ENCODE measurements at places on chromosomes 16 and 17. TPM values are rescaled to one million over a fixed set of nuclear protein-coding genes. Genes with fewer than 3 reads are reported as not detected.

DNA sequence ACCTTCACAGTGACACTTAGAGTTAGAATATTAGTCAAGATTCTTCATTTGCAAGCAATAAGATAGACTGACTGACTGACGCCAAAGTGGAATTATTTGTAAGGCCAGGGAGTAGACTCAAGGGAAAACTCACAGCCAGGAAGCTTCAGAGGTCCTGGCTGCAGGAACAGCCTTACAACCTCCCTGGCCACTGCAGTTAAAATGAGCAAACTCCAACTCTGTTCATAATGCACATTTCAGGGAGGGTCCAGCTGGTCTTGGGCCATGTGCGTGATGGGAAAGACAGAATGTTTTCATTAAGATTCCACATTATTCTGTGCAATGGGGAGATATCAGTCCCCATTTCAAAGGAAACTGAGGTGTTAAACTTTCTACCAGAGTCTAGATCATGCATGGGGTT is 9.9 kb downstream of the CAPNS2 start:
- no peaks in the 10 kb centered on the region for H3K36me3 ChIP-seq
- DNase-seq, result no peak

DNA sequence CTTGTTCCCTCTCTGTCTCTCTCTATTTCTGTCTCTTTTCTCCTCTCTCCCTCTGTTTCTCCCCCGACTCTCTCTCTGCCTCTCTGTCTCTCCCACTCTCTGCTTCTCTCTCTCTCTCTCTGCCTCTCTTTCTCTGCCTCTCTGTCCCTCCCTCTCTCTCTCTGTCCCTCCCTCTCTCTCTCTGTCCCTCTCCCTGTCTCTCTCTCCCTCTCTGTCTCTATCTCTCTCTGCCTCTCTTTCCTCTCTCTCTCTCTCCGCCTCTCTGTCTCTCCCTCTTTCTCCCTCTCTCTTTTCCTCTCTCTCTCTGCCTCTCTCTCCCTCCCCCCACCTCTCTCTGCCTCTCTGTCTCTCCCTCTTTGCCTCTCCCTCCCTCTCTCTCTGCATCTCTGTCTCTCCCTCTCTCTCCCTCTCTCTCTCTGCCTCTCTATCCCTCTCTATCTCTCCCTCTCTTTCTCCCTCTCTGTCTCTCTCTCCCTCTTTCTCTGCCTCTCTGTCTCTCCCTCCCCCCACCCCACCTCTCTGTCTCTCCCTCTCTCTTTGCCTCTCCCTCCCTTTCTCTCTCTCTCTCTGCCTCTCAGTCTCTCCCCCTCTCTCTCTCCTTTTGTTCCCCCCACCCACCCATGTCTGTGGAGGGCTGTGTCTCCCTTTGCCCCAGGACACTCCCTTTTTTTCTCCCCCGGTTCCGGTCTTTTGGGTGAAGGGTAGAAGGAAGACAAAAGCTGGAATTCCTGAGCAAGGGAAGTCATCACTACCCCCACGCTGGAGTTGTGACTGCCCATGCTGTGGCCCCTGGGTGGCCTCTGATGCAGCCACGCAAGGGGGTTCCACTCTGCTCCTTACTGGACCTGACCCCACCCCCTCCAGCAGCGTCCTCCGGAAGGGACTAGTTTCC is 27.1 kb upstream of the MGAT5B start:
- H3K36me3 ChIP-seq, result no peaks in the 10 kb centered on the region
- H3K4me1 ChIP-seq, result peaks cover 23% of the 10 kb centered on the region
- H3K27ac ChIP-seq, result no peak overlapping the region
- H3K27me3 ChIP-seq, result peaks cover 10% of the 10 kb centered on the region

DNA sequence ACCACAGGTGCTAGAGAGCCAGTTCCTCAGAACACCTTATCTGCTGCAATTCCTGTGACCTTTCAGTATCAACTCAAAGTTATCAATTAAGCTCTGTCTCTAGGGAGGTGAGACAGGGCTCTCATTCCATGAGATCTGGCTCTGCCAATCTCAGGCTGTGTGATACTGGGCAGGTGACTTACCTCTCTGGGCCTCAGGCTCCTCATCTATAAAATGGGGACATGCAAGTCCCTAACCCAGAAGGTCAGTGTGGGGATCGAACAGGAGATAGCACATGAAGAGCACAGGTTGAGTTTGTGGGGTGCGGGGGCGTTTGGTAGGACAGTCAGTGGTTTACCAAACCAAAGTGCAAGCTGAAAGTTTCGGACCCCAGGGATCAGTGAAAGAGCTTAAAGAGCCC is 319.3 kb upstream of the CCL2 start:
- H3K27me3 ChIP-seq, result peaks cover 8% of the 10 kb centered on the region
- no peaks in the 10 kb centered on the region for H3K4me1 ChIP-seq
- H3K4me3 ChIP-seq, result no peak overlapping the region
- no peaks in the 10 kb centered on the region for H3K36me3 ChIP-seq

KRT33A gene
- not detected for polyA plus RNA-seq

- DNase-seq, result no peak
- peaks cover 29% of the 10 kb centered on the region for H3K27me3 ChIP-seq
- H3K27ac ChIP-seq, result peak overlapping the region; percentile 97
Measured at GRCh38 chr17:58338454-58338840, 9.9 kb upstream of the TSPOAP1 start.

- H3K27me3 ChIP-seq, result no peaks in the 10 kb centered on the region
- DNase-seq, result no peak
- no peaks in the 10 kb centered on the region for H3K36me3 ChIP-seq
- peaks cover 77% of the 10 kb centered on the region for H3K4me1 ChIP-seq
- peak overlapping the region; percentile 17 for H3K27ac ChIP-seq
Measured at GRCh38 chr17:48244814-48245213, 137.2 kb downstream of the SNX11 start.

FOXN1 gene
- not detected for polyA plus RNA-seq

ABCA9 gene
- polyA plus RNA-seq, result not detected

DNA sequence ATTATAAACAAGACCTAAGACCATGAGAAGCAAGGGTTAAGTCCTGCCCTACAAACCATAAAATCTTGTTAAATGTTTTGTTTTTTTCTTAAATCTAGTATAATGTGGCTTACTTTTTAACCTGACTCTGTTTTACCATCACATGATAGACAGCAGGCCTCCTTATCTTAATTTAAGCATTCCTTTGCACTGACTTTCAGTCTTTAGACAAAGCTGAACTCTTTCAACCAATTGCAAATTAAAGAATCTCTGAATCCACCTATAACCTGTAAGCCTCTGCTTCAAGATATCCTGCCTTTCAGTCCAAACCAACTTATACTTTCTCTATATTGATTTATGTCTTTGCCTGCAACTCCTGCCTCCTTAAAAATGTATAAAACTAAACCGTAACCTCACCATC is 478.5 kb downstream of the GRIN2A start:
- H3K27me3 ChIP-seq, result peaks cover 4% of the 10 kb centered on the region
- no peaks in the 10 kb centered on the region for H3K4me1 ChIP-seq
- H3K4me3 ChIP-seq, result no peak overlapping the region
- H3K27ac ChIP-seq, result no peak overlapping the region
- H3K36me3 ChIP-seq, result no peaks in the 10 kb centered on the region
- no peak for DNase-seq

- peak overlapping the region; percentile 34 for H3K4me3 ChIP-seq
- peak overlapping the region; percentile 80 for H3K27ac ChIP-seq
- peak; percentile 38 for DNase-seq
- H3K27me3 ChIP-seq, result peaks cover 79% of the 10 kb centered on the region
Measured at GRCh38 chr17:82241183-82241925, 12.5 kb downstream of the SLC16A3 start.

SCARF1 gene
- polyA plus RNA-seq, result 0.64 TPM
